ENCODE measurements at places on chromosomes 2 and 18.

DNA sequence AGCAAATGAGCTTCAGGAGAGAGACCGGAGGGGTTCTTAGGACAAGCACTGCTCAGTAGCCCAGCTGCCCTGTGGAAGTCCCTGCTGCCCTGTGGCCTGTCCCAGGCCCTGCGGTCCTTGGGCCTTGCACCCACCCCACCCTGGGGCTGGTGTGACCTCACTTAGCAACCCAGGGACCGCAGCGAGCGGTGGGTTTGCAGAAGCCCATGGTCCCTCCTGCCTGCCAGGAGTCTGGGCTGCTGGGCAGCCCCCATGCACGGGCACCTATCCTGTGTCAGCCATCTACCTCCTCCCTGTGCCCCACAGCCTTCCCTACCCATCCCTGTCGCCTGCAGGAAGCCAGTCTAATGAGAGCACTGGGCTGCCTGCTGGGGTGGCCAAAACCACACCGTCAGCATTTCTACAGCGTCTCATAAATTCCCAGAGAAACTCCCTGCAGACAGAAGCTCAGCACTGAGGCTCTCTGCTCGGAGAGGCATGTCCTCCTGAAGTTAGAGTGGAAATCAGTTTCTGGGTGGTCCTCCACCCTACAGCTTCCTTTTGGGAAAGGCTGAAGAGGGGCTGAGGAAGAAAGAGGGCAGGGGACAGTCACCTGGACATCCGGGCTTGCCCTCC lies 231.1 kb upstream of the HS6ST1 start:
- DNase-seq = no peak

- DNase-seq = no peak
Observed at GRCh38 chr18:48957136-48957535, 6.4 kb upstream of the SMAD7 start.

DNA sequence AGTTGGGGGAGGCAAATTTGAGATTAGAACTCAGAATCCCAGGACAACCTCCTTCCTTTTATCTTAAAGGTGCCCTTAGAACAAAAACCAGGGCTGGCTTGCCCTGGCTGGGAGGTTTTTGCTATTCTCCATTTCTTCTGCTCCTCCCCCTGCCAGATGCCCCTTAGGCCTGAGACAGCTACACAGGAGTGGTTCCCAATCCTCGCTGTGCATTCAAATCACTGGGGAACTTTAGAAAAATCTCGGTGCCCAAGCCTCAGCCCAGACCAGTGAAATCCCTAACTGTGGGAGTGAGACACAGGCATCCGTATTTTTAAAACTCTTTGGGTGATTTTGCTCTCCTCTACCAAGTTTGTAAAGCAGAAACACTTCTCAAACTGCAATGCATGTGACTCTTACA lies 38.8 kb downstream of the LBH start:
- DNase-seq = no peak

DNA sequence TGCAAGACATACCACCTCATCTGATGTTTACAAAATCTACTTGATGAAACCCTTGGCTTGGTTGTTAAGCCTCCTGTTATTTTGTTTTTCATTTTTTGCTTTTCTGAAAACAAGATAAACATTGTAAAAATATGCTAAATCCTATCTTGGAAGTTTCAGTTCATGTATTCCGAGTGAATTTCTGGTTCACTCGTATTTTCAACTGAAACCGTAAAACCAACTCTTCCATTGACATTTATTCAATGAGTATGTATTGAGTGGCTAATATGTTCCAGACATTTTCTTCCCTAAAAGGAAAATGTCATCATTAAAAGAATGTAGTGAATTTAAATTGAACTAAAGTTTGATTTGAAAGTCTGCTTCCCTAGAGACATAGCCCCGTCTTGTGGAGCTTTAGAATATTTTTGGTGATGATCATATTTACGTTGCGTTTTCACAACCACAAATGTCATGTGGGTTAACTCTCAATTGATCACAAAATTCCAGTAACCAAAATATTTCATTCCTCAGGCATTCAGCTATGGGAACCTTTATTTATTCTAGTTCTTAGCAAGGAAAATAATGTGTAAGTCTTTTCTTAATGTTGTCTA lies 204.2 kb downstream of the MBD2 start:
- DNase-seq = no peak

Data from cerebellar nuclear complex (tissue), 1 donor.